Renal pelvis (tissue), 12 donors: ENCODE measurements at places on chromosomes 11 and 22. TPM values are rescaled to one million over a fixed set of nuclear protein-coding genes. Genes with fewer than 3 reads are reported as not detected.

The FAM181B gene
- polyA plus RNA-seq = 3.7 TPM

The ARHGAP42 gene
- polyA plus RNA-seq = 24.8 TPM

The C11orf52 gene
- polyA plus RNA-seq = 10.9 TPM

The MYBPC3 gene
- polyA plus RNA-seq = 0.14 TPM

The PRR5L gene
- polyA plus RNA-seq = 20.2 TPM

The PLCB3 gene
- 13.7 TPM for polyA plus RNA-seq

DNA sequence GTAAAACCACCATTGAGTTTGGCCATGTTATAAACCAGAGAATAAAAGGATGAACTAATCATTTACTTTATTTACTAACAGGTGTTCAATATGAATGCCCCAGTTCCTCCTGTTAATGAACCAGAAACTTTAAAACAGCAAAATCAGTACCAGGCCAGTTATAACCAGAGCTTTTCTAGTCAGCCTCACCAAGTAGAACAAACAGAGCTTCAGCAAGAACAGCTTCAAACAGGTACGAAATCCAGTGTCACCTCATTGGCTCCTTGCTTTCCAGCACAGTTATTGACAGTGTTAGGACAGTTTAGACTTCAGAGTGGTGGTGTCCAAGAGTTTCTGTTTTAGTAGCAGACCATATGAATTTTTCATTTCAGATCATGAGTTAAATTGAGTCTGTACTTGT lies 13.6 kb upstream of the NAT10 start:
- DNase-seq = no peak

DNA sequence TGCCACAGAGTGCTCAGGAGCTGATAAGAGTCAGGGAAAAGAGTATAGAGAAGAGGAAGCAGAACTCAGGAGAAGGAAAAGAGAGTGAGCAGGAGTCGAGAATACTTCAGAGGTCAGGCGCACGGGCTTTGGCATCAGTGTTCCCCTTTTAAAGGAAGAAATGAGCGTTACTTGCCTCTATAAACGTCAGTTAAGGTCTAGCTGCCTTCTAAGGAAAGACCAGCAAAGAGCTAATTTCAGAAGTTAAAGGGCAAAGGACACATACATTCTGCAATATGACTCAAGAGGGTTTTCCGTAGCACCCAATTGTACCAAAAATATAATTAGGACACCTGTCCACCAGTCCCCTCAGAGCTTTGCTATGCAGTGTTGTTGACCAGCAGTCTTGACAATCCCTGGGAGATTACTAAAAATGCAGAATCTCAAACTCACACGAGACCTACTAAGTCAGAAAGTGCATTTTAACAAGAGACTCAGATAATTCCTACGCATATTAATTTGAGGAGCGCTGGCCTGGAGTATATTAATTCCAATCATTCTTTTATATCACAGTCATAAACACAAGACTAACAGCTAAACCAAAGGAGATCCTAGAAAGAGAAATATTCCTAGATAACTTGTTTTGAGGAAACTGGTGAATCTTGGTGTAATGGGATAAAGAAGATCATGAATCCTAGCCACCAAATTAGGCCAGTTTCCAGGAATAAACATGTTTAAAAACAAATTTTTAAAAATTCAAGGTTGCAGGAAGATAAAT lies 249.0 kb downstream of the CADM1 start:
- no peak for DNase-seq

GRCh38 chr11:73980001-73980961 lies 2.4 kb downstream of the UCP2 start:
- peak; percentile 57 for DNase-seq

DNA sequence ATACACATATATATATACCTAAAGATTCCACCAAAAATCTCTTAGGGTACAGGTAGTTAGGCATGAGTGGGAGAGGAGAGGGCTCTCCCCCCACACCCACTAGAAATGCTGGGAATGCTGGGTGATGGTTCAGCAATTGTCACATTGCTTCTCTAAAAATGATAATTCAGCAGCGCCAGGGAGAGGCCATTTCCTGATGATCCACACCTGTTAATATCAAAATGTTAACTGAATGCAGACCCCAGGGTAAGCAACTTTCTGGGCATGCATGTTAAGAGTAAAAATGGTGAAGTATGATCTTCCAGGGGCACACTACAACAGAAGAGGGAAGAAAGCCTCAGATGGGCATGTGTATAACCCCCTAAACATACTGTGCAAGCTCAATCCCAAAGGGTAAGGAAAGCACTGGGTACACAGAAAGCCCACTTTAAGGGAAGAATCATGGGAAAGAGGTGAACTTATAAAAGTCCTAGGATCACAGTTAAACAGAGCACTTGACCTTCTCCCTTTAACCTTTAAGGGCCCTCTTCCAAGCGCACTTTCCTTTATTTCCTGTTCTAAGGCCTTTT lies 67.6 kb upstream of the GNAZ start:
- DNase-seq = no peak

DNA sequence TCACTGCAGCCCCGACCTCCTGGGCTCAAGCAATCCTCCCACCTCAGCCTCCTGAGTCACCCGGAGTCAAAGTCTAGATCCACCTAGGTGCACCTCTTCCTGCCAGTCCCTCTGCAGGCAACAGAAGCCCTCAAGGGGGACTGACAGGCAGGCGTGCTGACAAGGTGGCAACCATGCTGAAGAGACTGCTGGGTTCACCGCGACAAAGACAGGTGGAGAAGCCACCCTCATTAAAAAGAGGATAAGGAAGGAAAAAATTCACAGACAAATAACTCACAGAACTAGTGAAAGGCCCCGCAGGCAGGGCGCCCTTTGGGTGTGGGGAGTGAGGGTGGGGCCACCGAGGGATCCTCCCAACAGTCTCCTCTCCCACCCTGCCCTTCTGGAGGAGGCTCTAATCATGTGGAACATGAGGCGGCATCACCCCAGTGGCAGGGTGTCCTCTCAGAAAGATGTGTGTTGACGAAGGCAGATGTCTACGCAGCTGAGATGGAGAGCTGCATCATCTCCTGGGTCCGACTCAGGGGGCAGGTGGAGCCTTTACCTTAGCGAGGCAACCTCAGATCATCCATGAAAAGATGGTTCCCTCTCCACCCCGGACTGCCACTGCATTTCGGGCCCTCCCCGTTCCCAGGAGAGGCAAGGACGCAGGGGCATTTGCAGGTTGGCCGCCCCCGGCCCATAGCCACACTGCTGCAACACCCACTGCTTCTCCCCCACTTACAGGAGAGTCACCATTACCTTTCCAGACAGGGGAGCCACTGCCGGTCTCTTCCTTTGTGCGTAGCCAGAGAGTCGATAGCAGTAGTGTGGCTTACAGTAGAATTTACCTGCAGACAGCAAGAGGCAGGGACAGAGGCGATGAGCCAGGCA lies 91.2 kb upstream of the BID start:
- no peak for DNase-seq

DNA sequence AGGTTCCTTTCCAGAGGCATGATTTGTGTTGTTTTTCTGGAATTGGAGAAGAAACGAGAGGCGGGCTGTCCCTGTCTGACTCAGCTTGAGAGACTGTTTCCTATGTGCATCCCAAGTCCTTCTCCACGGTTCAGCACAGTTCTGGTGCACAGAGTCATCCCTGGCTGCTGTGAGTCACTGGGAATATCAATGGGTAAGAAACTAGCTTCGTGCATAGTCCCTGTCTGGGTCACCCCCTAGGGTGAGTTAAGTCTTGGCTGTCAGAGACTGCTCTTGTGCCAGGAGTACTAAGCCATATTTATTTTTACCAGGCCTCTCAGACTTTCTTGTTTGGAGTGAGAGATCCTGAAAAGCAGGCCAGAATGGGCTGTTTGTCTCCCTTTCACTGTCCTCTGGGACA lies 2.4 kb upstream of the LRP4 start:
- DNase-seq = no peak

DNA sequence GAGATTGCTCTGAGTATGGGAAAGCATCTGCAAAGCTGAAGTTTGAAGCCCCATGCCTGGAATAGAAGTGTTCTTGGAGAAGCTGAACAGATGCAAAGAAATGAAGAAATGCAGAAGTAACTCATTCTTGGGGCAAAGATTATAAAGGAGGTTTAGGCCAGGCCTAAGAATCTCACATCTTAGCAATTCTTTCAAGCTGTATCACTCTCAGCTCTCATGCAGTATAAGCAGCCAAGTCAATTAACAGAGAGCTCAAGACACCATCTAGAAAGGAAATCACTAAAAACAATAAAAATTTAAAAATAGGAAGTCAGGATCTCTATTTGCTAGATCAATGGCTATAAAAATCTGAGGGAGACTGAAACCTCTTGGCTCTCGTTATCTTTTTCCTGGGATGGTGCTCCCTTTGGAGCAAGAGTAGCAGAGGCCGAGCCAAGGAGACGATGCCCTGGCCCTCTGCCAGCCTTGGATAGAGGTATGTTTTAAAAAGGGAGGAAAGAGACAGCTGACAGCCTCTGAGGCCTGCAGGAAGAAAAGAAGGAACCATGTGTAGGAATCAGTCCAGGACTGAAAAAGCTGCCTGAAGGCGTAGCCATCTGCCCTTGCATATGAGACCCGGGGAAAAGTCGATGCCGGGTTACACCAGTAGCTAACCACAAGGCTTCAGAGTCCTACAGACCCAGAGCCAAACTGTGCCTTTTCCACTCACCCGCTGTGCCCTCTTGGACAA lies 229.8 kb downstream of the BLID start:
- DNase-seq = no peak

DNA sequence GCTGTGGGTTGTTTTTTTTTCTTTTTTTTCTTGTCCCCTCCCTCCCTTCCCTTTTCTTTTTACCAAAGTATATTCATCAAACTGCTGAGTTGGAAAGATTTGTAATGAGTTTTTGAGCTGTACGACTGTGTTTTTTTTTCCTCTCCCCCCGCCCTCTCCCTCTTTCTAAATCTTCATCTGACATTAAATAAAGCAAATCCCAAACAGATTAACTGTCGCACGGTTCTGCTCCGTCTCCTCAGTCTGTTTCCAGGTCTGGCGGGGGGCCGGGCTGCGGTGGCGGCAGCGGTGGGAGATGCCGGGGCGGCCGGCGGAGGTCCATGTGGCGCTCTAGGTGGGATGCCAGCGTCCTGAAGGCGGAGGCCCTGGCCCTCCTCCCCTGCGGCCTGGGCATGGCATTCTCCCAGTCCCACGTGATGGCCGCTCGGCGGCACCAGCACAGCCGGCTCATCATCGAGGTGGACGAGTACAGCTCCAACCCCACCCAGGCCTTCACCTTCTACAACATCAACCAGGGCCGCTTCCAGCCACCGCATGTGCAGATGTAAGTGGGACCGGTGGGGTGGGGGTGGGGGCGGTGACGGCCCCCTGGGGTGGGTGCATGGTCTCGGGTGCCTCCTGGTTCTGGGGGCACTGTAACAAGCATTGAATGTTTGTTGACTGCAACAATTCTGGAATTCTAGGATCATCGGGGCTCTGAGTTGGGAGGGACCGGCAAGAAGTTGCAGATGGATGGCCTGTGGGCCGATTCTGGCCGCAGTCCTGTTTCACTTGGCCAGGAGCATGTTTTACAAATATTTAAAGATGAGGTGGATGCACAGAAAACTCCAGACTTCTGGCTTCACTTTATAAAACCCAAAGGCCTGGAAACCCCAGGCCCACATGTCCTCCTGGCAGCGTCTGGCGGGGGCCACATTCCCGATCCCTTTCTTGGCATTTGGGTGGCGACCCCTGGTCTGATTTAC lies 13.1 kb downstream of the MPPED1 start:
- DNase-seq = peak; percentile 54

DNA sequence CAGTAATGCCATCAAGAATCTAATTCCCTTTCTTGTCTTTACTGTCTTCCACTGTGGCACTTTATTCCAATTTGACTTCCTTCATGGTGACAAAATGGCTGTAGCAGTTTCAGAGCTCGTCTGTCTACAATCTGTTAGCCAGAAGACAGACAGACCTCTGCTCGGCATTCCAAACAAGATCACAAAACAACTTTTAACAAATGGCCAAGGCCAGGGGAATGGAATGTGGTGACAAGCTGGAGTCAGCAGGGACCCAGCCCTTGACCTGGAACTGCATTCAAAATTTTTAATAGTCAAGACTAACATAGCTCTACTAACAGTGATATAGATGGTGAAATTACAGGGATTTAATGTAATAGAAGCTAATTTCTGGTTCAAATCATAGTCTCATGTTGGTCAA lies 637.2 kb downstream of the ETS1 start:
- DNase-seq = no peak

- DNase-seq = no peak
Measured at GRCh38 chr11:17171916-17172315, 35.9 kb downstream of the PIK3C2A start.

GRCh38 chr11:58924230-58924629 lies 15.1 kb upstream of the GLYATL1 start:
- no peak for DNase-seq

DNA sequence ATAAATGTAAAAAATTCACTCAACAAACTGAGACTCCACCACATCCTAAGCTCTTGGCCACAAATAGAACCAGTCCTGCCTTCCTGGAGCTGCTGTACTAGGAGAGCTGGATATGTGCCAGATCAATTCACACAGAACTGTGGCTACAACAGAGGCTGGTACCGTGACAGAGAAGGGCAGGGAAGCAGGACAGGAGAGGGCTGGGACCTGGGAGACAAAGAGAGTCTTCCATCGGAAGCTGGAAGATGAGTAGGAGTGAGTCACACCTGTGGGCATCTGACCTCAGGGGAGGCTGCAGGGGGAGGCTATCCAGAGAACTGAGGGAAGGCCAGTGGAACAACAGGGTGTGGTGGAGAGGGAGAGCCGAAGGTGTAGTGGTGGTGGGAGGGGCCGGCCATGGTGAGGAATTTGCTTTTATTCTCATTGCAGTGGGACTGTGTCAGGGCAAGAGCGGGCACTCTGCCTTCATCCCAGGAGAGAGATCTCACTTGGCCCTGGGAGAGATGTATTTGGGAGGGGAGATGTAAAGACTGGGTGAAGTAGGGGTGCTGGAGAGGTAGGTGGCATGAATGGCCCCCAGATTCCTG lies 1.9 kb upstream of the LTBP3 start:
- no peak for DNase-seq

GRCh38 chr11:129396454-129396853 lies 20.8 kb downstream of the BARX2 start:
- DNase-seq = no peak

DNA sequence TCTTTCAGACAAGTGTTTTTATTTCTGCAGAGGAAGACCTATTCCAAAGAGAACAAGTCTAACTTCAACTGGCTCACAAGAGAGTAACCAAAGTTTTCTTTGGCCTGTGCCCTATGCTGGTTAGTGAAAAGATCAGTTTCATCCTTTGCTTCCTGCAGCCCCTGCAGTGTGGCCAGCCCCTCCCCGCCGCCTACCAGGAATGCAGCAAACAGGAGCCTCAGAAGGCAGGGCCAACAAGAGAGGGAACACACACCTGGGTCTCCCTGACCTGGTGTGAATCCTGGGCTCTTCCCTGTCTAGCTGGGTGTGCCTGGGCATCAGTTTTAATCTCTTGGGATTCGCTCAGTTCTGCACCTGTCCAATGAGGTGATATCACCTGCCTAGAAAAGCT lies 21.5 kb upstream of the SCARF2 start:
- no peak for DNase-seq
